Adrenal gland (tissue), 19 donors: ENCODE measurements at places on chromosomes 6 and 20. TPM values are rescaled to one million over a fixed set of nuclear protein-coding genes. Genes with fewer than 3 reads are reported as not detected.

DNA sequence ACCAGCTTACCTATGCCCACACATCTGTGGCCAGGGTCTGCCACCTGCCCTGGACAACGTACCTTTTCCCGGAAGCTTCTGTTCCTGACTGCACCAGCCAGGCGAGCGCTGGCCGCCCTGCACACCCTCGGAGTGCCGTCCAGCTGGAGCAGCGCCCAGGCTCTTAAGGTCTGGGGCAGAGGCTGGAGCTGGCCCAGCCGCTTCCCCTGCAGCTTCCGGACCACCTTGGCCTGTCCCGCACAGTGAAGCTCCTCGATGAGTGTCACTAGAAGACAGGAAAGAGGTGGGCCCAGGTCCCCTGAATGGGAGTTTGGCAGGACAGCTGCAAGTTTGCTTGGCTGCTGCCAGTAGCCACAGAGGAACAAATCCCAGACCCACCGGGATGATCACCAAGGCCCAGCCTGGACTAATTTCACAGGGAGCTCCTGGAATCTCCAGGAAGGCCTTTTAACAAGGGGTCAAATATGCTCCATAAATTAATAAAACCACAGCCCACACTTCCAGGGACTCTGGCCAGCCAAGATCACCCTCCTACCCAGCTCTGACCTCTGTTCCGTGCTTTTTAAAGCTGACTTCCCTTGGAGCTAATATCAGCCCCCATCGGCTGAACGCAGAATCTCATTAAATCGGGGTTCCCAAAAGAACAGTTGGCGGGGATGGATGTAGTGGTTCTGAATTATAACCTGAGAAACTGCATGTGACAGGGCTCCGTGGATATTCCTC, 82.3 kb downstream of the PTPN1 start:
- H3K4me3 ChIP-seq: no peak overlapping the region
- H3K27ac ChIP-seq: peak overlapping the region; percentile 62
- peak; percentile 52 for DNase-seq
- no peaks in the 10 kb centered on the region for H3K27me3 ChIP-seq

GRCh38 chr6:90467546-90467945, 119.3 kb downstream of the MAP3K7 start:
- H3K27ac ChIP-seq: no peak overlapping the region
- H3K4me1 ChIP-seq: no peaks in the 10 kb centered on the region
- no peaks in the 10 kb centered on the region for H3K27me3 ChIP-seq
- no peak overlapping the region for H3K4me3 ChIP-seq
- DNase-seq: no peak
- no peaks in the 10 kb centered on the region for H3K36me3 ChIP-seq

GRCh38 chr6:124560873-124561567, 401.2 kb upstream of the RNF217 start:
- H3K4me3 ChIP-seq: no peak overlapping the region
- no peak overlapping the region for H3K27ac ChIP-seq
- no peaks in the 10 kb centered on the region for H3K4me1 ChIP-seq
- H3K27me3 ChIP-seq: no peaks in the 10 kb centered on the region
- DNase-seq: no peak
- H3K36me3 ChIP-seq: no peaks in the 10 kb centered on the region

SEL1L2 gene
- not detected for polyA plus RNA-seq

GRCh38 chr6:40181367-40181766, 247.1 kb upstream of the MOCS1 start:
- H3K36me3 ChIP-seq: no peaks in the 10 kb centered on the region
- no peaks in the 10 kb centered on the region for H3K4me1 ChIP-seq
- no peak overlapping the region for H3K27ac ChIP-seq

DNA sequence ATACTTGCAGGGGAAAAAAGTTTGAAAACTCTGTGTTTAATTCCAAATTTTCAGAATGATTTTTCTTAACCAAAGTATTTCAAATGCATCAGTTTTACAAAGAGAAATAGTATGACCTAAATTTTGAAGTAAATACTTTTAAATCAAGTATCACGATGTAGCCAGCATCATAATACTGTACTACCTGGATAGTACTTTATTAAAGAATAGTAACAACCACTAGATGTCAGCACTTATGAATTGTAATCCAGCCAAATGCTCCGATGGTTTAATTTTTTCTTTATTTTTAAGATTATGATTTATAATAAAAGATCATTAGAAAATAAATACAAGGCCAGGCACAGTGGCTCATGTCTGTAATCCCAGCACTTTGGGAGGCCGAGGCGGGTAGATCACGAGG, 37.2 kb upstream of the HACE1 start:
- H3K27me3 ChIP-seq: no peaks in the 10 kb centered on the region
- no peak for DNase-seq
- no peaks in the 10 kb centered on the region for H3K4me1 ChIP-seq
- H3K36me3 ChIP-seq: no peaks in the 10 kb centered on the region
- no peak overlapping the region for H3K4me3 ChIP-seq
